ENCODE measurements at places on chromosomes 12 and 14.

DNA sequence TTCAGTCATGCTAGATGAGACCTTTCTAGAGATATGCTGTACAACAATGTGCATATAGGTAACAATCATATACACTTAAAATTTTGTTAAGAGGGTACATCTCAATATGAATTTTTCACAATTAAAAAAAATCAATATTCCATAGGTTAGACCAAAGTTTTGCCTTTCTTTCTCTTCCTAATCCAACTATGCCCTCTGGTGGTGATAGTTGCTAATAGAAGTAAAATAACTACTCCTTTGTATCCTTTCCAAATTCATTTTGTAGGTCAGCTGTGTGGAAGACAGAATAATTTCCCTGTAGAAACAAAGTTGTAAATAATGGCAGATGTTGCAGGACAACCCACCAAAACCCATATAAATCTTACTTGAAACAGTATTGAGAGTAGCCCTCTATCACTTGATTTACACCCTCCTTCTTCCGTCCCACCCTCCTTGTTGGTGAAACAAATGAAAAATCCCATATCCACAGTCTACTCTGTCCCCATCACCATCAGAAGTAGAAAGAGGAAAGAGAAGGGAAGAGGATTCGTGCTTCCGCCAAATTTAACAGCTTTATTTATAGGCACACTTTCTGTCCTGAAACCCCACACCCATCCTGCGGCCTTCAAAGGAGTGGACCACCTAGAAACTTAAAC is 34.2 kb upstream of the KICS2 start:
- peak; percentile 35 for DNase-seq

GRCh38 chr12:110743571-110744093 is 941 bp upstream of the PPP1CC start:
- DNase-seq, result peak; percentile 25

- no peak for DNase-seq
Measured at GRCh38 chr12:93552427-93552826, 20.0 kb upstream of the SOCS2 start.

GRCh38 chr12:49032679-49033447 is 14.3 kb upstream of the PRKAG1 start:
- DNase-seq, result no peak

DNA sequence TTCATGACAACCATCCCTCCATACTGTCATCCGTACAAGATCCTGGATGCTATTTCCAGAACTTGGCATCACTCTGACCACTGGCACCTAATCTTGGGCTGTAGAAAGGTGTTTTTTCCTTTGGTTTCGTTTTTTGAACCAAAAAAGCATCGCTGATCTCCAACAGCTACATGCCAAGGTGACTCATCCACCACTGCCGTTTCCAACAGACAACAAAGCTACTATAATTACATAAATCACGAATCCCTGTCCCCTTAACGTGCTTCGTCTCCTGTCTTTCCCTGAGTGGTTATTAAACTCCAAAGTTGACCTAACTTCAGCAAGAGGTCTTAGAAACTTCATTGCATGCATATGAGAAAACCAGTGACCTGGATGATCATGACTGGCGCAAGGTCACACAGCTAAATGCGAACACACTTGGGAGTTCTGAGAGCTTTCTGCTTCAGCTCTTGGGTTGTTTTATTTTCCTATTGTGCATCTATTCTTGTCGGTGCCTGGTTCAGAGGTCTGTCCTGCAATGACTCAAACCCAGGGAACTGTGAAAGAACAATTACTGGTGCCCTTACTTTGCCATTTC is 99.9 kb downstream of the PPM1H start:
- DNase-seq, result no peak

- no peak for DNase-seq
Measured at GRCh38 chr14:71507681-71508080, 424.5 kb upstream of the RGS6 start.

DNA sequence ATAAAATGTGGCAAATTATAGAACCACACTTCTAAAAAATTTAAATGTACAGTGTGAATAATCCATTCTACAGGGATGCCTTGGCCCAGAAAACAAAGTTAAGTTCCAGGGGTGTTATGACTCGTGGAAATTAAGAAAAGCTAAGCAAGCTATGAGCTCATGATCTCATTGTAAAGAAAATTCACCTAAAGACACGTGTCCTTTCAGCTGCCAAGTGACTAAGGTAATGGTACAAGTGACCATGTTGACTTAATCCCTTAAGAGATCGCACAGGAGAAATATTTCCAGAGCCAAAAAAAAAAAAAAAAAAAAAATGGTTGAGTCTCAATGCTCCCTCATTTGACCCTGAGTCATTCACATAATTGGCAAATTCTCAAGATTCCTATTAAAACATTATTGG is 51.4 kb upstream of the ANO2 start:
- DNase-seq, result no peak

GRCh38 chr14:25400607-25401206 is 350.8 kb upstream of the STXBP6 start:
- peak; percentile 24 for DNase-seq

DNA sequence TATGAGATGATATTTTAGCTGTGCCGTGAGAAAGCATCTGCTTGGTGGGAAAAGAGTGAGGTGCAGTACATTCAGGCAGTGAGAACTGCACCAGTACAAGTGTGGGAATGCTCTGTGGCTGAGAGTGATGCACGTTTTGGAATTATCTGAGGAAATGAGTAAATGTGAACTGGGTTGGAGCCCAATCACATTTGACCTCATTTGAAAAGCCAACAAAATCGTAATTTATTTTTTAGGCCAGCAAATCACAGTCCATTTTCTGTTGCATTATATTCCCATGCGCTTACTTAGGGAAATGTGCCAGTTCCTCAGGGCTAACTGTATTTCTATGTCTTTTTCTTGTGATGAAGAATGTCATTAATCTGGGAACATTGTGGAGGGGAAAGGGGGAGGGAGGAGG is 77.3 kb downstream of the SNAPC1 start:
- peak; percentile 40 for DNase-seq

DNA sequence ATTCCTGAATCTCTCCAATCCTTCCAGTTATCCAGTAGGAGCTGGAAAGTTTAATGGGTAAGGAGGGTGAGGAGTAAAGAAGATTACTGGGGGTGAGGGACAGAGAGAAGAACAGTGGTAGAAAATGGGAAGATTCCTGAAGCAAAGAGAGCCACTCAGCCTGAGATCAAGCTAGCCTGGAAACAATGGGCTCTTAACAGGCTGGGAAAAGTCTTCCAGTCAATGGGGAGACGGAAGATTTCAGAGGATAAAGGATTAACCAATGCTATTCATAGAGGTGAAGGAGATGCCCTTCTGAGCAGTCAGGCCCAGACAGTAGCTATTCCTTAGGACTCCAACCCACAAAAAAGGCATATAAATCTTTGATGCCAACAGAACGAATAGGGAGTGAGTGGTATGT is 14.8 kb downstream of the GDF11 start:
- DNase-seq, result no peak

- no peak for DNase-seq
Measured at GRCh38 chr12:16618256-16618655, 12.3 kb upstream of the LMO3 start.

DNA sequence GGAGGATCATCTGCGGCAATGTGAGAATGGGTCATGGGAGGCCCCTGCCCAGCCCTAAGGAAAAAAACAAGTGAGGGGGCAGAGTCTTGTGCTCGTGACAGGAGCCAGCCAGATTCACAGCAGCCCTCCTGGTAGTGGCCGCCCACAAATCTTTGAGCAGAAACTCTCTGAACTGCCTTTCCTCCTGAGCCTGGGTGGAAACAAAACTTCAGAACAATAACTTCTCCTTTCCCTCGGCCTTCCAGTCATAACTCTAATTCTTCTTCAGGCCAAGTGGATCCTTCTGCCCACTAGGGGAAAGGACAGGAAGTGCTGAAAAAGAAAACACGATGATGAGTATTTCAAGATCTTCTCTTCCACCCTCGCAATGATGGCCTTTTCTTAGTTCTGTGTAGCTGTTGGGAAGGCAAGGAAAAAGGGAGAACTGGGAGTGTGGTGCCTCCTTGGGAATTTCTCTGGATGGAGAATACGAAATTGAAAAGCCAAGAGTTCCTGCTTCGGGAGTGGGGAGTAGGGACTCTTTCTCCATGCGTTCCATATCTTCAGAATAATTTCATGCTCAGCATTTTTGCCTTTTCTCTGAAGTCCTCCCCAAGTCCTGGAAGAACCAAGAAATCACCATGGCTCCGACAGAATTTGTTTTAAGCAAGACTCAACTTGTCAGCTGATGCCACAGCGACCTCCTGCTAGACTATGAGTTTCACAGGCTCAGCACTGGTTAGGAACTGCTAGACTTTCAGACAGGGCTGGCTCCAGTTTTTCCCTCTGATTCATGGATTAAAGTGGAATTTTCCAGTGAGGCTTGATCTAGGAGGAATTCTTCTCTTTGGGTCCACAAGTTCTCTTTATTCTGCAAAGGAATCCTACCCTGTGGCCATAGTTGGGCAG is 188.9 kb downstream of the CAND1 start:
- peak; percentile 69 for DNase-seq

- DNase-seq, result peak; percentile 22
Measured at GRCh38 chr12:21828779-21829178, 54.3 kb upstream of the KCNJ8 start.

GRCh38 chr14:93784878-93785277 is 3.4 kb downstream of the PRIMA1 start:
- no peak for DNase-seq

GRCh38 chr14:69811868-69812252 is 14.8 kb upstream of the SLC10A1 start:
- no peak for DNase-seq

GRCh38 chr12:22374508-22374907 is 40.0 kb upstream of the ST8SIA1 start:
- no peak for DNase-seq

DNA sequence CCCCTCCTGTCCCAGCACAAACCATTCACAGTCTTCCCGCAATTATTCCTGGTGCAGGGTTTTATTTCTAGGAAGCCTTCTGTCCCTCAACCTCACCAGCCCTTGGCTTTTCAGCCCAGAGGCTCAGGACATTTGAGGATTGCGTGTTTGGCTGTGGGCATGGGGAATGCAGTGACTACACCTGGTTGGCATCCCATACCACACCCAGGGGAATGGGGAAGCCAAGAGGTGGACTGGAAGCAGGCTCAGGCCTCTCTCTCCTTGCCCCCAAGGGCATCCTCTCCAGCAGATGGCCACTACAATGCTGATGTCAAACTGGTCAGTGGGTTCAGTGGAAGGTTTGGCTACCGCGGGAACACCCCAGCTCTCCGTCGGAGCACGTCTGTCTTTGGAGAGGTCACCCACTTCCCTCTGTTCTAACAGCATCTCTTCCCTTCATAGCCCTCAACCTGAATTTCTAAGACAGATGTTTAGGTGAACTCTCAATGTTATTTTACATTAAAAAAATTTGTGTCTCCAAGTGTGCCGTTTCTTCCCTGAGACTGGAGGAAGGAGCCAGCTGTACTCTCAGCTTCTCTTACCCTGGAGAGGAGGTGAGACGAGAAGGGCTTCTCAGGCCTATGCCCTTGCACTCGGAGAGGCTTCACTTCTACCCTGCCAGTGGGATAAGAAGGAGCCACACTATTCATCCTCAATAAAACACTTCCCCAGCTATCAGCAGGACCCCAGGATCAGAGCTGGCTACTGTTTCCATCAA is 35.5 kb downstream of the DCAF4 start:
- no peak for DNase-seq

DNA sequence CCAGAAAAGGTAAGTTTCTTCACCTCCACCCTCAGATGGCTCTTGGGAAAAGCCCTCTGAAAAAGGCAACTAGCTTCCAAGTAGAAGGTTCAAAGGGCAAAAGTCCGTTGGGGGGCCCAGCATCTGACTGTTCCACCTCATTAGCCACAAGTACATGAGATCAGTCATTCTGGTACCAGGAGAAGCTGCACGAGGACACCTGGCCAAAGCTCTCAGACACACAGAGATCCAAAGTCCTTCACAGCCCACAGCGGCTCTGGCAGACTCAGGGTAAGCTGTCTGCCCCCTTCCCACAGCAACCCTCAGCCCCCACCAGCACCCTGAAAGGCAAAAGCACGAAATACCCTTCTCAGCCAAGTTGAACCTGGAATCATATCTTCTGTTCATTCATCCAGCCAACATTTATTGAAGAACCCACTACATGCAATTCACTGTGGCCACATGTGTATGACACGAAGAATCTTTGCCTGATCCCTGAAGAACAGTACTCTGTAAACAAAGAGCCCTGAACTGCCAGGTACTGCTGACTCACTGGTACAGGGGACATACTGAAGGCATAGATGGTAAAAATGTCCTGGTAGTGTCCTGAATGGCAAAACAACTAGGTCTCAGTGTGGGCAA is 19.0 kb downstream of the SLC7A7 start:
- DNase-seq, result no peak

GRCh38 chr12:121804417-121805111 is 755 bp downstream of the SETD1B start:
- DNase-seq, result no peak

- no peak for DNase-seq
Measured at GRCh38 chr14:99733540-99734405, 49.7 kb downstream of the CYP46A1 start.

DNA sequence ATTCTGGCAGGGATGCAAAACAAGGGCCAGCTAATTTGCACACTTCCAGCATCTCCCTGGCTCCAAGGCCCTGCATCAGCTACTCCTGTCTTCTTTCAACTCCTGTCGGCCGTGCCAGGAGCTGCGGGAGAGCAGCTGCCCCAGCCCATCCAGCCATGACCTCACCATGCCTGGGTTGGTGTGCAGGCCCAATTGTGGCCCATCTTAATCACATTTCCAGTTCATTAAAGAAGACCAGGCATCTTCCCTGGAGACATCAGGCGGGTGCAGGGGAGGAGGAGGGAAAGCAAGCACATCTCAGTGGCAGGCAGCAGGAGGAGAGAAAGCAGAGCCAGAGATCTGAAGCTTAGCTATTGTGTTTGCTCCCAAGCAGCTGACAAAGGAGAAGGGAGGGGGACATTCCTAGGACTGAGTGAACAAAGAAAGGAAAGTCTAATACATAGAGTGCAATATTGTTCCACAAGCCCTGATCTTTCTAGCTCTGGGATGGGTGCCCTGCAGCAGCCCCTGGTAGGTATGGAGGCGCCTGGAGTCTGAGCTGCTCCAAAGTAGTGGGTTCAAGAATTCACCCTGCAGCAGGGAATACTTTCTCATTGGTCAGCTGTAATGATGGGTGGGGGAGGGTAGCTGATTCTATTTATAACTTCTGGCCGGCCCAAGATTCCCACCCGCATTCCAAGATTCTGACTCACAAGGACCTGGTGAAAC is 40.1 kb downstream of the VWF start:
- DNase-seq, result peak; percentile 69

DNA sequence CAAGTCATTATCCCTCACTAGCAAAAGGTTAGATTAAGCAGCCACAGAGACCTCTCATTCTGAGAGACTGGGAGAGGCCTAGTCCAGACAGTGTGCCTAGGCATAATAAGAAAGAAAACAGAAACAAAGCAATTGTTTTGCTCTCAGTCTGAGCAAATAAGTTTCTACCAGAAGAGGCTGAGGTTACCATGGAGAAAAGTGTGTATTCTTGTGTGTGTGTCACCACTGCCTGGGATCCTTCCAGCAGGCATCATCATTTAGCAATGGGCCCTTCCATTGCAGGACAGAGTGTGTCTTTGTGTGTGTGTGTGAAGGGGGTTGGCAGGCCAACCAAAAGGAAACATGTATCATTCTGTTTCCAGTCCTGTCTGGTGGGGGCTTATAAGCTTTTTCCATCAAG is 3.7 kb downstream of the EFS start:
- peak; percentile 77 for DNase-seq

GRCh38 chr14:34059925-34060650 is 109.2 kb upstream of the EGLN3 start:
- peak; percentile 94 for DNase-seq

GRCh38 chr14:40652089-40652691 is 954.5 kb upstream of the LRFN5 start:
- DNase-seq, result no peak

Data from AG20443 (cell line).